ENCODE measurements at places on chromosomes 13 and 19. TPM values are rescaled to one million over a fixed set of nuclear protein-coding genes. Genes with fewer than 3 reads are reported as not detected.

The JUNB gene
- total RNA-seq, result 1.5 TPM

The RPL18 gene
- 2,391 TPM for total RNA-seq

The ASF1B gene
- 16.4 TPM for total RNA-seq

The CA11 gene
- total RNA-seq, result 49.8 TPM

Data from neural progenitor cell (in vitro differentiated cells).